Hair follicular keratinocyte (primary cell): ENCODE measurements at places on chromosomes 16 and 17. TPM values are rescaled to one million over a fixed set of nuclear protein-coding genes. Genes with fewer than 3 reads are reported as not detected.

Gene LHX1
- total RNA-seq: not detected in 2 replicates

Gene PMP22
- 1.2 and 1.9 TPM in 2 replicates for total RNA-seq

Gene CCL17
- total RNA-seq: not detected in 2 replicates

Gene KRTAP2-3
- 0.15 and 0.62 TPM in 2 replicates for total RNA-seq

Gene ZFHX3
- total RNA-seq: 1.1 and 2.6 TPM in 2 replicates

Gene ASGR2
- total RNA-seq: not detected in 2 replicates

Gene TMEM219
- 123 and 159 TPM in 2 replicates for total RNA-seq

Gene CDH5
- 0.08 TPM in 1 of 2 replicates, not detected in the other for total RNA-seq

Gene TMEM100
- total RNA-seq: not detected in 2 replicates

Gene DNAH9
- 0.94 and 1.3 TPM in 2 replicates for total RNA-seq

Gene ERN1
- total RNA-seq: 16.8 TPM in 2 replicates

Gene KRTAP4-9
- not detected in 2 replicates for total RNA-seq

Gene PLD6
- total RNA-seq: 0.78 and 2.1 TPM in 2 replicates

Gene HASPIN
- 5.0 and 10.8 TPM in 2 replicates for total RNA-seq

Gene MGAT5B
- 0.15 and 0.39 TPM in 2 replicates for total RNA-seq

Gene KRT33A
- not detected in 2 replicates for total RNA-seq

Gene HEATR9
- total RNA-seq: not detected in 2 replicates

Gene KRTAP9-2
- total RNA-seq: not detected in 2 replicates

Gene IRX5
- total RNA-seq: 7.5 and 7.7 TPM in 2 replicates

Gene SDR42E2
- not detected in 2 replicates for total RNA-seq

Gene BAIAP3
- under 0.01 and 0.08 TPM in 2 replicates for total RNA-seq

Gene ALOX12
- total RNA-seq: 0.57 and 1.2 TPM in 2 replicates

Gene NPB
- total RNA-seq: 3.4 and 3.6 TPM in 2 replicates

Gene VAT1
- 116 and 173 TPM in 2 replicates for total RNA-seq

Gene SULT1A2
- 0.23 TPM in 1 of 2 replicates, not detected in the other for total RNA-seq

Gene FAM20A
- total RNA-seq: not detected in 2 replicates

Gene UNK
- 12.9 and 21.5 TPM in 2 replicates for total RNA-seq

Gene TNP2
- total RNA-seq: not detected in 2 replicates

Gene RNF135
- 14.1 and 18.5 TPM in 2 replicates for total RNA-seq

Gene PDE6G
- not detected in 2 replicates for total RNA-seq

Gene HOXB4
- total RNA-seq: not detected in 2 replicates
